AG09319 (cell line): ENCODE measurements at places on chromosomes 2 and 18.

DNA sequence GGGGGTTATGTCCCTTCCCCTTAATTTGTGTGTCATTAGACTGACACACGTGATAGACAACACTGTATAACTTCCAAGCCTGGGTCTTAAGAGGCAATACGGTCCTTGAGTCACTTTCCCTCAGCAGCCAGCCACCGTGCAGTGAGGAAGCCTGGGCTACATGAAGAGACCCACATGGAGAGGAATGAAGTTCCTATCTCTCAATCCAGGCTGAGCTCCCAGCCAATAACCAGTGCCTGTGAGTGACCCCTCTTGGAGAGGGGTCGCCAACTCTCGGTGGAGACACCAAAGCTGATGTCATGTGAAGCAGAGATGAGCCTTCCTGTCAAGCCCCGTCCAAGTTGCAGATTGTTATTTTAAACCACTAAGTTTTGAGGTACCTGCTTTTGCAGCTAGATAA, 5.7 kb upstream of the WDSUB1 start:
- DNase-seq: no peak

GRCh38 chr2:183267148-183267827, 143.0 kb downstream of the NUP35 start:
- DNase-seq: no peak

- no peak for DNase-seq
Observed at GRCh38 chr2:168633895-168634294, 168.5 kb upstream of the NOSTRIN start.

DNA sequence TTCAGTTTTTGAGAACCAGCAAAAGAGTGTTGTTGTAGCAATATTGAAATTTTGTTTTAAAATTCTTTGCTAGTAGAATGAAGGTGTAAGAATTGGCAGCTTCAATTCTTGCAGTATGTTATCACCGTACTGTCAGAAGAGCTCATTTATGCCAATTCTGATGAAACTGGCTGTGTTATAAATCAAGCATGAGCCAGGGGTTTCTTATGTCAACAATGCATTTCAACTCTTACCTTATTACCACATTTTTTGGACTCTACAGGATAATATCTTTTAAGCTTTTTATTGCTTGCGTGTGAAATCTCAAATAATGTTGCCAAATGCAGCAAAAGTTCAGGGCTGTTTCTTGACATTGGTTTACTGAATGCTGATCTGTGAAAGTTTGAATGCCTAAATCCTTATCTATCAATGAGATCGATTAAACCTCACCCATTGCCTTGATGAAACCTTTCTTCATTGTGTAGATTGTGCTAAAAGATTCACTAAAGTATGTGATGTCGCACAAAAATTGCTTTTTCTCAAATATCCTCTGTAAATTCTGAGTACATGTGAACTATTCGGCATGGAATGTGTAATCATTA, 1389.3 kb upstream of the ZEB2 start:
- DNase-seq: no peak

DNA sequence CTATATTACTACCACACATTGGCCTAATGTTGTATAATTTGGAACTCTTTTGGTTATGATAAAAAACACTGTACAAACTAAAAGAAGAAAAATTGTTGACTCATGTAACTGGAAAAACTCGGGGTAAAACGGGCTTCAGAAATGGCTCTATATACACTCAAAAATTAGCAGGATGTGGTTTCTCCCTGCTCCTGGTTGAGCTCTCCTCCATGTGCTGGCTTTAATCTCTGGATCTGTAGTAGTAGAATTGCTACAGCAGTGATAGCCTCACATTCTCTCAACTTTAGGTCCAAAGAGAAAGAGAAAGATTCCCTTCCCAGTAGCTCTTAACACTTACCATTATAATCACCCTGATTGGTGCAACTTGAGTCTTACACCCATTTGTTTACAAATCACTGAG, 274.9 kb upstream of the GALNT5 start:
- DNase-seq: no peak

DNA sequence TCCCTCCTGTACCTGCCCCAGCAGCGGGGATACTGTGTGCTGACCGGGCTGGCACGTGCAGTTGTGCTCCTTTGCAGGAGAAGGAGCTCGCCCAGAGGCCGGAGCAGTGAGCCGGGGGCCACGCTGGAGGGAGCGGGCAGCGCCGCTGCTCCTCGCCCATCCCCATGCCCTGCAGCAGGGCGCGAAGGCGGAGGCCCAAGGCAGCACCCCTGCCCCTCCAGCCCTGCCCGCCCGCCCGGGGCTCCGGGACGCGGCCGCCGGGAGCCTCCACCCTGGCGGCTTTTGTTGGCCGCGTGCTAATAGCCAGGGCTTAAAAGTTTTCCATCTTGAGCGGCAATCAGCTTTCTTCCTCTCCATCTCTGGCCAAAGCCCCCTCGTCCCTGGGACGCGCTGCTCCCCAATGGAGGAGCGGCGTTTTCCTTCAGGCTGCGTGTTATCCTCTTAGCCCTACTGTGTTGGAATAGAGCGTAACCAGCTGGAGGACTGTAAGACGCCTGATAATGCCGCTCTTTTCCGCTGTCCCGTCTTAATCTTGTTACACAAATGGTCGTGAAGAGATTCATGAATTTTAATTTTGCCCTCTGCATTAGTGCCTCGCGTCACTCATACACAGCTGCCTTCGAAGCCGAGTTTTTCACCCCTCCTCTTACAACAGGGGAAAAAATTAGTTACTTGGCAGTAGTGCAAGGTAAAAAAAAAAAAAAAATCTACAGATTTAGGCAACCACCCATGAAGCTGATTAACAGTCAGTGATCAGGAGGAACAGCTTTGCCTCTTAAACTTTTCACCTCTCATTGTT, 172.9 kb upstream of the SIX3 start:
- no peak for DNase-seq

DNA sequence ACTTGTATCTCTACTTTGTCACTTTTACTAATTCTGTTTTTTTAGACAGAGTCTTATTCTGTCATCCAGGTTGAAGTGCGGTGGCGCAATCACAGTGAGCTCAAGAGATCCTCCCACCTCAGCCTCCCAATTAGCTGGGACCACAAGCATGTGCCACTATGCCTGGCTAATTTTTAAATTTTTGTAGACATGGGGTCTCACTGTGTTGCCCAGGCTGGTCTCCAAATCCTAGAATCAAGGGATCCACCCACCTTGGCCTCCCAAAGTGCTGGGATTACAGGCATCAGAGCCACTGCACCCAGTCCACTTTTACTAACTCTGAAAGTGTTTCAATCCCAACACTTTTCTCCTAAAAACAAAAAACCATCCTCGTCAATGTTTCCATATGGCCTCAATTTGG, 94.9 kb downstream of the MALT1 start:
- no peak for DNase-seq

- DNase-seq: no peak
Observed at GRCh38 chr18:12406371-12407111, 1.2 kb upstream of the PRELID3A start.

DNA sequence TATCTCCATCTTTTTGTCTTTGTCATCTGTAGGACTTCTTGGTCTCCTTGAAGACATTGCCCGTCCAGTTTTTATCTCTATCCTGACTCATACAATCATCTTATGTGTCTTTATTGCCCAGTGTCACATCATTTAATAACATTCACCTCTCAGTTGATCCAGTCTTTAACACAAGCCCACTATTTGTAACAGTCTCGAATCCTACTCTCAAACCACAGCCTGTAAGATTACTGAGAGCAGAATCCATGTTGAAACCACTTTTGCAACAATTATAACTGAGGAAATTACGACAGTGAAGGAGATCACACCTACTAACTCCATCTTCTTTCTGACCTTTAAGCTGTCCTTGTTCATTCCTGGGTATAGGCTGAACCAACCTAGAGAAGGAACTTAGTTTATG, 1206.0 kb upstream of the ZEB2 start:
- DNase-seq: no peak

- DNase-seq: no peak
Observed at GRCh38 chr2:68736086-68736485, 1.5 kb downstream of the ARHGAP25 start.

- no peak for DNase-seq
Observed at GRCh38 chr18:12233378-12233777, 20.8 kb upstream of the CIDEA start.

DNA sequence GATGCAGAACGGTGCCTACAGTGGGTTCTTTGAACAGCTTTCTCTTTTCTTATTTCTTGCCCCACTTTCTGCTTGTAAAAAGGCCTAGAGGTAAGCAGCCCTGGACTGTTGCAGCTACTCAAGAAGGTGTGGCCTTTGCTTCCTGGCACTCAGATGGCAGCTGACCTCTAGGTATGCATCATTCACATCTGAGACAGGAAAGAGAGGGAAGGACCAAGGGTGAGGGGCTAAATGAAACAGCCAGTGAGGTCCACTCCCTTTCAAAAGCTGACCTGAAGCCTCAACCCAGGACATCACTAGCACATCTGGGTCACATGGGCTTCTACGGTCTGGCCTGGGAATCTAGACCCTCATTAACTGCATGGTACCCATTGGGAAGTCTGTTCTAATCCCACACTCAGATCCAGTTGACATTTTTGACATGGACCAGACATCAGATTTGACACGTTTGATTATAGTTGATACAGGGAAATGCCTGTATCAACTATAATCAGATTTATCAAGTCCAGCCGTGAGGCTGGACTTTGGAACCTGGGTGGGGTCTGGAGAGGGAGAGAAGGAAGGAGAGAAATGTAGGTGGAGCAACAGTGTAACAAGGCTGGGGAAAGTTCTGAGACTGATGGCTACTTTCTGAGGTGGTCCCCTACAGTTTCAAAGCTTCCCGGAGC, 60.2 kb downstream of the E2F6 start:
- DNase-seq: no peak

DNA sequence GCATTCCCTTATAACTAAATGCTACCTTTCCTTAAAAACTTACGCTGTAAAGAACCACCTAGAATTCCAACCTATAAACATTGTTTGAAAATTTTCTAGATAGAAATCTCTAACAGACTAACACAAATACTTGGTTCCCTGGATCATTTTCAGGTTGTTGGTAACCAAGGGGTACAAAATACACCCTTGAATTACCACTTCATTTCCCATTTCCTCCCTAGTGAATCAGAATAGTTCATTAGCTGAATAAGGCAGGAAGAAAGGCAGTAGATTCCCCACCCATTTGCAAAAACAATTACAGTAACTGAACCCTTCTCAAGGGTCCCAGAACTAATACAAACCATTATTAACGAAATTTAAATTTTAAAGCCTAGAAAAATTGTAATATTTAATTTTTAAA, 5.5 kb downstream of the MEX3C start:
- DNase-seq: no peak

- DNase-seq: no peak
Observed at GRCh38 chr2:167126165-167126564, 237.9 kb downstream of the XIRP2 start.

DNA sequence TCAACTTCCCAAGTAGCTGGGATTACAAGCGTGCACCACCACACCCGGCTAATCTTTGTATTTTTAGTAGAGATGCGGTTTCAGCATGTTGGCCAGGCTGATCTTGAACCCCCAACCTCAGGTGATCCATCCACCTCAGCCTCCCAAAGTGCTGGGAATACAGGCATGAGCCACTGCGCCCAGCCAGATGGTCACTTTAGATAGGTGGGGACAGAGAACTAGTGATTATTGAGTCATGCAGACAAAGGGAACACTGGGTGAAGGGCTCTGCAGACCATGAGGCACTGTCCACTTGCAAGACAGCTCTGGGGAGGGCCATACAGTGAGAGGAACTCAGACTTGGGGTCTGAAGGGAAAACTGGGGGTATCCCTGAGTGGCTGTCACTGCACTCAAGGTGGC, 58.4 kb upstream of the POMC start:
- DNase-seq: no peak

DNA sequence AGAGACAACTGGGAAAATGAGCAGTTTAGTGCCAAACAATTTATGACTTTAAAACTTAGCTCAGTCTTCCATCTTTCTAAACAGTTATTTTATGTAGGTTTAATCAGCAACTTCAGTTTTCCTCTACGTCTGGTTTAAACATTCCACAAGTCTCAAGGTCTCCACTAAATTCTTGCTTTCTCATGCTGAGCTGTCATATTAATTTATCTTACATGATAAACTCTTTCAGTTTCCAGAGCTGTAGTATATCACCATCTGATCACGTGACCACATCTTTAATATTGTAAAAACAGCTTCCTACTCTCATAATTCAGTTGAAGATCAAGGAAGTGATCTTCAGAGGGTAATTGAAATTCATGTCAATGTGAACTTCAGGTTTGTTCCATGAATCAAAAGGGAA, 158.6 kb downstream of the ZNF804A start:
- DNase-seq: no peak

DNA sequence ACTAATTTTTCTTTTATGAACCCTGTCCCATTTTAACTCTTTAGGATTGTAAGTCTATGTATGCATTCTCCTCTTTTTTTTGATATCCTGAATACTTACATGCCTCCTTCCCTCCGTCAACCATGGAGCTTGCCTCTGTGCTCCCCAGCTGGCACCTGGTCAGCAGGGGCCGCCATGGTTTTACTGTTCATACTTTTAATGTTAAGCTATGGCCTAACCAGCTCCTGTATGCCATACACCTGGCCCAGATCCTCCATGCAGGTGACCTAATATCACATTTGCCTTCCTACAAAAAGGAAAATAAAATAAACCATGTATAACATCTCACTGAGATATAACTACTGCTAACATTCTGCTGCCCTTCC, 283.1 kb upstream of the TRIB2 start:
- no peak for DNase-seq

- no peak for DNase-seq
Observed at GRCh38 chr2:207113414-207113813, 52.3 kb downstream of the KLF7 start.

- DNase-seq: no peak
Observed at GRCh38 chr2:65604246-65604645, 171.8 kb upstream of the SPRED2 start.

DNA sequence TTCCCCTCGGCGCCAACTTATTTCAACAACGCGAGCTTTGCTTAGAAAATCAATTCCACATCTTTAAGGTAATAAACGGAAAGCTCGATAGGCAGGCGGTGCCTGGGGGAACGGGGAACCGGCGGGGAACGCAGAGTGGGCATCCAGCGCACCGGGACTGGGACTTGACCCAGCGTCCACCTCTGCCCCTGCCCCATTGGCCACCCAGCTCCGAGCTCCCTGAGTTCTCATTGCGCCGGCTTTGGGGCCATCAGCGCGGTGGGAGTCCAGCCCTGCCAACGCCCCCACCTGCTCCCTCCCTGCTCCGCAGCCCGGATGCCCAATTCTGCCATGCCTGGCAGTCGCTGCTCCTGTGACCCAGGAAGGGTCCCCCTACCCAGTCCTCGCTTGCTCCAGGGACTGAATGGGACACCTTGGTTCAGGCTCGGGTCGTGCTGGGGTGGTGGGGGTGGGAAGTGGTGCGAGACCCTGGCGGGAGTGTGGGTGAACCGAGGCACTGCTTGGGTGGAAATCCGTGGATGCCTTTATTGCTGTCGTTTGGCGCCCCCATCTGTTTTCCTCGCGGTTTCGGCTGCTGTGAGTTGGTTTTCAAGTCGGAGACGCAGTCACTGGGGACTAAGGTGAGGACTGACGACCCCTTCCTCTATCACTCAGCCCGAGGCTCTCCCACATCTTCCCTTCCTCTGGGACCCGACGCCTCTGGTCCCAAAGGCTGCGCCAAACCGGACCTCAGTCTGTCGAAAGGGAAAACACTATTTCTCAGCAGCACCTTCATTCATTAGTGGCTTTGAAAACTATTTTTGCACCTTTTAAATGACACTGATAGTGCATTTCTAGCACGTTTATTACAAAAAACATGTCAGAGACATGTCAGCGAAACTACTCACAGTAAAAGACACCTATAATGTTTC, 2.4 kb upstream of the EVX2 start:
- no peak for DNase-seq

GRCh38 chr2:72803626-72804320, 22.1 kb downstream of the EXOC6B start:
- no peak for DNase-seq
